Stimulated activated CD4-positive, alpha-beta T cell treated with anti-CD3 and anti-CD28 coated beads, Interleukin-4, amount 100 ng/mL, for 24 hours (primary cell): ENCODE measurements at places on chromosomes 2 and 18.

DNA sequence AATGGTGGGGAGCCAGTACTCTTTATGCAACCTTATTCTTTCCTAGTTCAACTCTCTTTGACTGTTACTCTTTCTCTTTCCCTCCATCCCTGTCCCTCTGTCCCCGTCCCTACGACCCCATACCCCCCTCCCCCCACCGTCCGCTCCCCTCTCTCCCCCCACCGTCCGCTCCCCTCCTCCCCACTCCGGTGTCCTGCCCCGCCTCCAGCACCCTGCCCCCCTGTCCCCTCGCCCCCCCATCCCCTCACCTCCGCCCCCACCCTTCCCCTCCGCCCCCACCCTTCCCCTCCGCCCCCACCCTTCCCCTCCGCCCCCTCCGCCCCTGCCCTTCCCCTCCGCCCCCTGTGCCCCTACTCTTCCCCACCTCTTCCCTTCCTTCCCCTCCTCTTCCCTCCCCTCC lies 128.4 kb downstream of the LPIN1 start:
- DNase-seq = no peak

DNA sequence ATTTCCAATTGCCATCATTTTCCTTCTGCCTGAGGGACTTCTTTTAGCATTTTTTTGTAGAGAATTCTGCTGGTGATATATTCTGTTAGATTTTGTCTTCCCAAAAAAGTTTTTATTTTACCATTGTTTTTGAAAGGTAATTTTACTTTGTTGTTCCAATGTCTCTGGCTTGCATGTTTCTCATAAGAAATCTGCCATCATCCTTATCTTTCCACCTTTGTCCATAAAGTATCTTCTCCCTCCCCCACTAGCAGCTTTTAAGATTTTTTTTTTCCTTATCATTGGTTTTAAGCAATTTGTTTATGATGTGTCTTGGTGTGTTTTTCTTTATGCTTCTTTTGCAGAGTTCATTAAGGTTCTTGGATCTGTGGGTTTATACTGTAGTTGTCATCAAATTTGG lies 104.5 kb downstream of the KCTD1 start:
- no peak for DNase-seq

- no peak for DNase-seq
Observed at GRCh38 chr2:9153643-9153980, 53.0 kb upstream of the ASAP2 start.

DNA sequence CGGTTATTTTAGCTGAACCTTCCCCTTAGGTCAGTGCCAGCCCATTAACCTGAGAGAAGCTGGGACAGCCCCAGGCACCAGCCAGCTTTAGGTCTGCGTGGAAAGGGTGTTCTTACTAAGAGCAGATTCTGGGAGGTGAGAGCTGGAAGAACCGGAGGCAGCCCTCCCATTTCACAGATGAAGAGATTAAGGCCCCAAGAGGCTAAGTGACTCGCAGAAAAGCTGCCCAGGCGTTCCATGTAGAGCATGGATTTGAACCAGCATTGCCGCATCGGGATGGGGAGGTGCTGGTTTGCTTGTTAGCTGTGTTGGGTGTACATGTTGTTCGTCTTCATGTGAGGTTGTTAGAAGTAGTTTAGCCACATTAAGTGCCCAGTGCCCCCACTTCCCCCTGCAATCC lies 203.2 kb downstream of the AGAP1 start:
- DNase-seq = no peak

- no peak for DNase-seq
Observed at GRCh38 chr2:230600881-230601280, 111.8 kb upstream of the CAB39 start.

GRCh38 chr18:64983497-64984238 lies 767.1 kb upstream of the CDH7 start:
- no peak for DNase-seq

- DNase-seq = no peak
Observed at GRCh38 chr2:38185012-38185491, 109.1 kb upstream of the CYP1B1 start.

GRCh38 chr2:7744827-7745226 lies 827.6 kb downstream of the RNF144A start:
- peak; percentile 39 for DNase-seq

GRCh38 chr2:173386738-173387065 lies 32.0 kb downstream of the CDCA7 start:
- no peak for DNase-seq

DNA sequence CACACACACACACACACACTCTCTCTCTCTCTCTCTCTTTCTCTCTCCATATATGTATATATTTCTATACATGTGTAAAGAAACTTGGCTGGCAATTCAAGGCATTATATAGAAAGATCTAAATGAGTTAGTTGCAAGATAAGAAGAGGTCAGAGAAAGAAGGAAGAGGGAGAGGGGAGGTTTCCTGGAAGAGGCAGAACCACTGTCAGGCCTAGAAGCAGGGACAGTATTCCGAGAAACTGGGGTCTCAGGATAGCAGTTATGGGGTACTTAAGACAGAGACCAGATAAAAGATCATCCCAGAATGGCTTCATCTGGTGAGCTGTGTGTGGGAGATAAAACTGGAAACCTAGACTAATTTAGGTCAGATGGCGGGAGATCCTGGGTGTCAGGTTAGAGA lies 180.8 kb downstream of the CAMKMT start:
- no peak for DNase-seq

DNA sequence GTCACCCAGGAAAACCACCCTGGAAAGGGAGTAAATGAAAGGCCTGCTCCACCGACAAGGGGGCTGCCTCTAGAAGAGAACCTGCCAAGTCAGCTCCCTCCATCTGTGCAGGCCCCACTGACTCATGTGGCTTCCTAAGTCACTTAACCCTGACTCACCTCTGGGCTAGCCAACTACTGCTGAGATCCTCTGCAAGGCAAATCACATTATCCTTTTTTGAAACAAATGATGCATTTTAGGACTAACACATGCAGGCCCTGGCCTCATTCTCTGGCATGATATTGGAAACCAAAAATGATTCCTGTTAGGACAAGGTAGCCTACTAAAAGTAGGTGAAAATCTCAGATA lies 474.6 kb downstream of the EPHA4 start:
- no peak for DNase-seq

GRCh38 chr2:240507778-240508251 lies 50.0 kb downstream of the ANKMY1 start:
- DNase-seq = no peak

DNA sequence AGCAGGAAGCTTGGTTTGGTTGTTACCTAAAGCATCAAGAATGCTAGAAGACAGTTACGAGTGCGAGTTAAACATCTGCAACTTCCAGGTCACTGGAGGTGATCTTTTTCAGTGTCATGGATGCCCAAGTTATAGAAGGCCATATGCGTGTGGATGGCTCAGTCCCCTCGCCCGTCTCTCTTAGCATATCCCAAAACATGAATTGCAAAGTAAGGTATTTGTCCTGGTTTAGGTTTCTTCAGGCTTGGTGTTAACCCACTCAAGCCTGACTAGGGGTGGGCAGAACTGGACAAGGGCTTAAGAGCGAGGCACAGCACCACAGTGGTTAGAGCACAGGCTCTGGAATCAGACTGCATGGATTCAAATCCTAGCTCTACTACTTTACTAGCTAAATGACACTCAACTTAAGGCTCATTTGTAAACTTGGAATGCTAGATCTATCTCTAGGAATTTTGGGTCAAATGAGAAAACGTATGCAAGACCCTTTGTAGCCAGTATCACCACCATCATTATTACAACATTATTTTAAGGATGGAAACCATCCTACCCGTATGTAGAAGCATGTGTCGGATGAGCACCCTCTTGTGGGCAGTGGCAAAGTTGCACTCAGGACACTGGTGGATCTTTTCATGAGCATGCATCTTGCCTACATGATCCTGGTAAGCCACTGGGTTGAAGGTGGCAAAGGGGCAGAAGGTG lies 11.2 kb downstream of the ZNF142 start:
- peak; percentile 53 for DNase-seq

DNA sequence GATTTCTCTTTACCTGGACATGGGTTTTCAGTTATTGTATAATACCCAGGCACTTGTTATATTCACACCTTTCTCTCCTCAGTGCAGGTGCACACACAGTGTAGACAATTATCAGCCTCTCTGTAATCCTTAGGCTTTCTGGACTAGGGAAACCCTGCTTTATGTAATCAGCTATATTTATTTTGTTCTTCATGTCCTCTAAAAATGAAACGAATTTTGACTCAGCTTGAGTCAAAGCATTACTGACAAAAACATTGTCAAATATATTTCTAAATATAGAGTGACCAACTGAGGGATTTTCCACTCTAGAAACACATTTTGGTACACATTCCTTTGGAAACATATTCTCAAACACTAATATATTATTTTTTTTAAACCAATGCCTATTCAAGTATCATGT lies 144.8 kb upstream of the GULP1 start:
- no peak for DNase-seq

DNA sequence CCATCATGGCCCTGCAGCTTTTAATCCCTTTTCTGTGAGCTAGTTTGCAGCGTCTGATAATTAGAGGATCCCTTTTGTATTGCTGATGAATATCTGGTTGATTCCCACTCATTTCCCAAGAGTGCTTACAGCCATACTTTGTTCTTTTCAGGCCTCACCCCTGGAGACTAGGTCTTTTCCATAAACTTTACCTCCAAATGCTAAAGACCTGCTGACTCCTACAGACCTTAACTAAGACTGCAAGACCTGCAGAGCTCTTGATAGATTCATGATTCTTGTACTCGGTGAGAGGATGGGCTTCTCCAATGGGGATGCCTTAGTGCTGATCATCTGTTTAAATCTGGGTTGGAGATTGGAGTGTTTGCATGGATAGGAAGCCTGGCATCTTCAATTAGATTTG lies 33.1 kb upstream of the DYNAP start:
- DNase-seq = no peak

DNA sequence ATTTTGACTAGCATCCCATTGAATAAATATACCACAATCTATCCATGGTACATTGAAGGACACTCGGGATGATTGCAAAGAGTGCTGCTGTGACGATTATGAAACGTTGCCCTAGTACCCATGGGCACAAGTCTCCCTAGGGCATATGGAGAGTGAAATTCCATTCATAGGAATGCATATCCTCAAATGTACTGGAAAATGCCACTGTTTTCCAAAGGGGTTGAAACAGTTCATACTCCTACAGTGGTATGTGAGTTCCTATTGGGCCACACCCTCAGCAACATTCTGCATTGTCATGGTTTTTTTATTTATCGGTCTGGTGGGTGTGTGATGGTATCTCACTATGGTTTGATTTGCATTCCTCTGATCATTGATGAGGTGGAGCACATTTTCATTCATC lies 130.6 kb downstream of the TWIST2 start:
- DNase-seq = no peak
